ENCODE measurements at places on chromosomes 13 and 19.

DNA sequence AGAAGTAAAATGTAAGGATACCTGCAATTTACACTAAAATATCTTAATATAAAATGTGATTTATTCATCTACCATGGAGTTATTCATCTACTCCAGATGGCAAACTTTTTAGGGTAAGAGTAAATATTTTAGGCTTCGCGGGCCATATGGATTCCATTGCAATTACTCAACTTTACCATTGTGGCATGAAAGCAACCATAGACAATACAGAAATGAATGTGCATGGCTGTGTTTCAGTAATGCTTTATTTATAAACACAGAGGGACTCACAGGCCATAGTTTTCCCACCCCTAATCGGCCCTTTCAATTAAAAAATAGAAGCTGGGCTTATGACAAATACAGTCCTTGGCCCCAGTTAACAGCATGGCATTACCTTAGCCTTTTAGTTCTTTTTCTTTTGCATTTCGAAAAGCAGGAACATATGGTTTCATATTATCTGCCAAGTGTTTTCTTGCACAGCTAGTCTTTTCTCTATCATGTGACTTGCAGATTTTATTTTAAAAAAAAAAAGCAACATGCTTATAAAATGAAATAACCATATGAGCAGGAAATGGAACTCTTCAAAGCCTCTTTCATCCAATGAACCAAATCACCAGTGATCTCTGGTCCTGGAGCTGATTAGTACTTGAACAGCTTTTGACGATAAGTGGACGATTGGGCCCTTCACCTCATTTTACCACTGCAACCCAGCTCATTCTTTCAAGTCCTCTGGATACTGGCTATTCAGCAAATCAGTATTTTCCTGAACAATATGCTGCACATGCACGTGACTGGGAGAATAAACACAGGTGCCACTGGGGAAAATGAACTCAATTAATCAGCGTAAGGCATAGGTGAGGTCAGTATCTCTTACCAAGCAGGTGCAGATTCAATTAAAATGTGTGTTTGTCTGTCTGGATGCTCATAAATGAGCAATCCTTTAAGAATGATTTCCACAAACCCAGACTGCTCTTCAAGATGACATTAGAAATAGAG is 63.9 kb downstream of the LHFPL6 start:
- DNase-seq = no peak

- DNase-seq = no peak
These were observed 258.3 kb downstream of the ZNF536 start for GRCh38 chr19:30630289-30631032.

DNA sequence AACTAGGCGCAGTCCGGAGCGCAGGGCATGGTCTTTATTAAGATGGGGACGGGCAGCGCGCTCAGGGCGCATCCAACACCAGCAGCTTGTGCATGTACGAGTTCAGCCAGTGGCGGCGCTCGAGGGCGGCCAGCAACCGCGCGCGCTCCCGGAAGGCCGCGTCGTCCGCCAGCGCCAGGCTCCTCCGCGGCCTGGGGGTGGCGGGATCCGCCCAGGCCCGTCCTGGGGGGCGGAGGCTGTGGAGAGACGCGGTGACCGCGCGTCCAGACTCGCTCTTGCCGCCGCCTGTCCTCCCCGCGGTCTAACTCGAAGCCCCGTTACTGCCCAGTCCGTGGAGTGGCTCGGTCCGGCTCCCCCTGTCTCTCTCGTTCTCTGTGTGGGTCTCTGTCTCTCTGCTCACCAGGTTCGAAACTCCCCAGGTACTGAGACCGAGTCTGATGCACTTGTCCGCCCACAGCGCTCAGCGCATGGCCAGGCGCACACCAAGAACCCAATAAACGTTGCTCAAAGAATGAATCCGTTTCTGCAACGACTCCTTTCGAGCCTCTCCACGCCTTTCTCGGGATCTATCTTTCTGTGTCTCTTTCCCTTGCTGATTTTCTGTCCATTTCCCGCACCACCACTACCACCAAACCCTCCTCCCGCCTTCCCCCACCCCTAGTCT is 702 bp downstream of the PTH2 start:
- no peak for DNase-seq

GRCh38 chr19:57964761-57965160 is 9.6 kb downstream of the C19orf18 start:
- no peak for DNase-seq

GRCh38 chr19:21912654-21913053 is 76.7 kb upstream of the ZNF43 start:
- DNase-seq = no peak

DNA sequence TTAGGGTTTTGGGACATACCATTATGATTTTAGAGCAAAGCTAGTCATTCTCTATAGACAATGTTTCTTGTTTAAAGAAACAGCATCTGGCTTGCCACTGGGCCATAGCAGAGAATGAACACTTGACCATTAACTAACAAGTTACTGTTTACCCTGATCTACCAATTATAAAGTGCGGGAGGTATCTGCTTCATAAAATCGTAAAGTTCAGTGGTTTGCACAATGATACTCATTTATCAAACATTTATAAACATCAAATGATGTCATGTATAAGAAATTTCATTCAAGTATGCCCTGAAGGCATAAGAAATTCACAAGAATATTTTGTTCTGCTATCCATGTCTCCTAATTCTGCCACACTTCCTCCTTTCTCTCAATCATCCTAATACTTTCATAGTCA is 139.2 kb downstream of the PCDH20 start:
- DNase-seq = no peak

- peak; percentile 62 for DNase-seq
These were observed 1.1 kb upstream of the KCTD15 start for GRCh38 chr19:33795370-33796163.

- peak; percentile 65 for DNase-seq
These were observed 17.5 kb downstream of the MISP start for GRCh38 chr19:768424-768823.

DNA sequence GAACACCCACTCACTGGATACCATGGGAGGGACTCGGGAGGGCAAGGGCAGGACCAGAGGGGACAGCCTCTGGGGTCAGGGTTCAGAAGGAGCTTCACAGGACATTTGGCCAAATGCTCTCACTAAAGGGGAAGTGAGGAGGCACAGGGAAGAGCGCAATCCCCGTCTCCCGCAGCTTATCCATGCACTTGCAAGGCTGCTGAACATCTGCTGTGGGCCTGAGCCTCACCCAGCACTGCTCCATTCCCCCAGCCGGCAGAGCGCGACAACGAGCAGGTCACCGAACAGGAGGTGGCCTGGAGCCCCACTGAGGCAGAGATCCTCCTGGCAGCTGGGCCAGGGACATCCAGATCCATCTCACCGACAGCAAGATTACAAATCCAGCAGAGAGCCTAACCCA is 23.3 kb downstream of the ELAVL1 start:
- no peak for DNase-seq

GRCh38 chr19:47228937-47229675 is 1.9 kb downstream of the BBC3 start:
- no peak for DNase-seq

- DNase-seq = peak; percentile 73
These were observed 74.7 kb upstream of the TEX29 start for GRCh38 chr13:111245576-111246384.

GRCh38 chr19:41540041-41540695 is 35.8 kb upstream of the CEACAM21 start:
- no peak for DNase-seq

DNA sequence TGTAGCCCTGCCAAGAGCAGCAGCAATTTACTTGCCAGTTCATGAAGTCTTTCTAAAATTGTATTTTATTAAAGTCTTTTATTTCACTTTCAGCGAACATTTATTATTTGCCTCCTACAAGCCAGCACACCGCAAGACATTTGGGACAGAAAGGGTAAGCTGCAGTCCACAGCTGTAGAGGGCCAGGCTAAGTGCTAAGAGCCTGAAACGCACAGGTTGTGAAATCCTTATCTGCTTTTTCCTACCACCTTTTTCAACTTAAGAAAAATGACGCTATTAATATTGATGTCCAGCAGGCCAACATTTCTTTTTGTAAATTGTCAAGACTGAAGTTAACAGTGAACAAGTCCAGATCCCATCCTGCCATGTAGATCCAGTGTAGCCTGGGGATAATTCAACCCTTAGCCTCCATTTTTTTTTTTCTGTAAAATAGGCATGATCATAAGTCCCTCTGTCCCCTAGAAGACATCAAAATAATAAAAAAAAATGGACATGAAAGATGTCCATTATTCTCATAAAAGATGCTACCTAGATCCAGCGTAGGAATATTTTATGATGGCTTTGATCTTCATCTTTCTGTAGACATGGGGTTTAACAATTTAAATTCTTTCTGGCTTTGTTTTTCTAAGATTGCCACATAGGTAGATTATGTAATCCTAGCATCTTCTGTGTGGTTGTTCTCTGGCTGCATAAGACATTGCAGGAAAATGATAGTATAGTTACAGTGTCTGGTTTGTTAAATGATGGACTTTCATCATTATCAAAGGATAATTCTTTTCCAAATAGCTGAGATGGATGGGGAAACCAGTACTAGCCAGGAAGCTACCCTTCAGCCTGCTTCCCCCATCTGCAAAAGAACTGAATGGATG is 128.4 kb downstream of the SHISA2 start:
- DNase-seq = no peak

DNA sequence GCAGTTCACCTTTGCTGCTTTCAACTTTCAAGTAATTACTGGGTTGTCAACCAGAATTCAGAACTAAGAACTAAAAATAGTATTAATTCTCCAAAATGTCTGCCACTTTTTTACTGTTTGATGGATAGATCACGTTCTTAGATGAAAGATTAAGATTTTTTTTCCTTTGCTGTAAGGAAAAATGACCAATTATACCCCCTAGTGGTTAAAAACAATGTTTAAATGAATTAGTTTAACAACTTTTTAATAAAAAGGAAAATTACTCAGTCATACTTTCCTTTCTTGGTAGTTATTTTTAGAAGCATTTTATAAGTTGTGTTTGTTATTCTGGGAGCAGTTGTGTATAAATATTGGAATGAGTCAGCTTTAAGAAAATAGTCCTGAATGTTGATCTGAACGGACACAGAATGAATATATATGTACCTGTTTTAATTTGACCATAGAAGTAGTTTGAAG is 4.6 kb downstream of the TM9SF2 start:
- no peak for DNase-seq

GRCh38 chr19:43265664-43266025 is 3.7 kb downstream of the PSG9 start:
- DNase-seq = no peak

DNA sequence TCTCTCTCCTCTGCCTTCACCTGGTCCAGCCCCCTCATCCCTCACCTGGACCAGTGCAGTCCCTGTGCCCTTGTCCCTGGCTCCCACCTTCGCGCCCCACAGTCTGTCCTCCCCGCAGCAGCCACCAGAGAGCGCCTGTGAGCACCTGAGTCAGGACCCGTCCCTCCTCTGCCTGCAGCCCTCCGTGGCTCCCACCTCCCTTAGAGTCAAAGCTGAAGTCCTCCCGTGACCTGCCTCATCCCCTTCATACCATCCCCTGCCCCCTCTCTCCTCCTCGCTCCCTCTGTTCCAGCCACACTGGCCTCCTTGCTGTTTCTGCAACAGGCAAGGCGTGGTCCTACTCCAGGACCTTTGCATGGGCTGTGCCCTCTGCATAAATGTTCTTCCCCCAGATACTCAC is 10.3 kb downstream of the CELF5 start:
- no peak for DNase-seq

DNA sequence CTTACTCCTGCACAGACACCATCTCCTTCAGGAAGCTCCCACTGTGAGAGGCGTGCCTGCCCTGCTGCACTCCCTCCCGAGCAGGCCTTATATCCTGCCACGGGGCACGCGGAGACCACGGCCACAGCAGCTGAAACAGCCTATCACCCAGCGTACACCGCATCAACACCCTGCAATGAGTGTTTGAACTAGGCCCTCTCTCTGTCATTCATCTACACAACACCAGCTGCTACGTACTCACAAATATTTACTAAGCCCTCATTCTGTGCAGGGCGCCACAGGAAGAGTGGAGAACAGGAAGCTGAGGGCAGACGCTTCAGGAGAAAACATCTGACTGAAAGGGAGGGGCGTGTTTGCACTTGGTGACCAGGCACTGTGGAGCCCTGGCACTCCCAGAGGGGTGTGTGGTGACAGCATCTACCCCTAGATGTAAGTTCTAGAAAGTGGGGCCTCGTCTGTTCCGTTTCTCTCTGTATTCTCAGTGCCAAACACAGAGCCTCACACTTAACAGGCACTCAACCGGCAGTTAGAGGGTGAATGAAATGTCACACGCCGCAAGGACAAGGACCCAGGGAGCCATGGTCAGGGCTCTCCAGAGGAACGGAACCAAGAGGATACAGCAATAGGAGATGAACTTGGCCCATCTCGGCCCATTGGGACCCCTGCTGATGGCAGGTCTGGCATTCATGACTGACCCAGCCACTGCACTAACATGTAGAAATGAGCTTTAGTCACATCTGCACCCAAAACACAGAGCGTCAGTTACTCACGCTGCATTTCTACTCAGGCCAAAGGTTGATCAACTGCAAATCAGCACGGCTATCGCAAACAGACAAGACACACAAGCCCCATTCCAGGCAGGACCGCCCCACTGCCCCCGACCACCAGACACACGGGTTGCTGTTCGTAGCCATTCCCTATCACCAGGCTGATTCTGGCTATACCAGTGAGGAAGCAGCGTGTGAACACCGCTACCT is 15.7 kb downstream of the RANBP3 start:
- DNase-seq = no peak

DNA sequence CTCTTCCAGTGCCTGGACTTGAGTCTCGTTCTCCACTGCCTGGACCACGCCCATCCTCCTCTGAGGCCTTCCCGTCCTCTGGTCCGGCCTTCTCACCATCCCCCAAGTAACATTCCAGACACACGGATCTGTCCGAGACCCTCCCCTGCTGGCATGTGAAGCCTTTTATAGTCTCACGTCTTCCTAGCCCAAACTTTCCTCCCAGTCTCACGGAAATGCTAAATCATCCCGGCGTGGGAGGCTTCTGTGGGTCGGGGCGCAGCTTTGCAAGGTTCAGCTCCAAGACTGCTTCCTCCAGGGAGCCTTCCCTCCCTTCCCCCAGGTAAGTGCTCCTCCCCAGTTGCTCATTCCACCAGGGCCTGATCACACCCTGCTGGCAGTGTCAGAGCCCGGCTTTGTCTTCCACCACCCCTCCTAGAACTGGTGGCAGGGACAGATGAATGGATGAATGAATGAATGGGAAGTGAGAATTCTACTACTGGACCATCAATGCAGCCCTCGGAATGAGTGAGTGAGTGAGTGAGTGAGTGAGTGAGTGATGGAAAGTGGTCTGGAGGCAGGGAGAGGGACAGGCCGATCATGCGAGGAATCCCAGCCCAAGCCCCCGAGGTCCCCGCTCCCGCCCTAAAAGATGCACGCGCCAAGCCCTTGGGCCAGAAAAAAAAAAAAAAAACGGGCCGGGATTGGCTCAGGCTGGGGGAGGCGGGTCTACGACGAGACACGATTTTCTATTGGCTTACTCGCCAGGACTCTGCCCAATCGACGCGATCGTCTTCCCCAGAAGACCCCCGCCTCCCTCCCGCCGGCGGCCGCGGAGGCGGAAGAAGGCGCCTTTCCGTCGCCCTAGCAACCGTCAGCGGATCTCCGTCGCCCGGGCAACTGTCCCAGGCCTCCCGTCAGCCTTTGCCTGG is 9.3 kb downstream of the EPHX3 start:
- peak; percentile 86 for DNase-seq

DNA sequence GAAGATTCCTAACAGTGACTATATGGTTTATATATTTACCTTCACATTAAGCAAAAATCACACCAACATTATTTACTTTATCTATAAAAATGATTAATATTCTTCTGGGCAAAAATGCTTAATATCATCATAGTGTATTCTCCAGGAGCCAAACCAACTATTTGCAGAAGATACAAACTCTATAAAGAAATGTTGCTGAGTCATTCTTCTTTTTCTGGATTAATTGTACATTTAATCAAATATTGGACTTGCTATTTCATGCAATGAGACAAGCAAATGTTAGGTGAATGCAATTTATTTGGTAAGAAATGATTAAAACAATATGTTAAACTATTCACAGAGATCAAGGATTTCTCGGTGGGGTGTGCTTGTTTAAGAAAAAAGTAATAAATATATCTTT is 1075.8 kb downstream of the PCDH9 start:
- peak; percentile 49 for DNase-seq
